CD8-positive, alpha-beta memory T cell (primary cell): ENCODE measurements at places on chromosomes 3 and 15. TPM values are rescaled to one million over a fixed set of nuclear protein-coding genes. Genes with fewer than 3 reads are reported as not detected.

Gene CPLX3
- total RNA-seq = not detected

Gene LRRC15
- not detected for total RNA-seq

Gene IGDCC3
- total RNA-seq = not detected

Gene DLL4
- not detected for total RNA-seq

Gene DPPA2
- not detected for total RNA-seq

Gene PRKCI
- 21.7 TPM for total RNA-seq

Gene HES1
- not detected for total RNA-seq

Gene SCG5
- total RNA-seq = 0.28 TPM

Gene RLBP1
- not detected for total RNA-seq

DNA sequence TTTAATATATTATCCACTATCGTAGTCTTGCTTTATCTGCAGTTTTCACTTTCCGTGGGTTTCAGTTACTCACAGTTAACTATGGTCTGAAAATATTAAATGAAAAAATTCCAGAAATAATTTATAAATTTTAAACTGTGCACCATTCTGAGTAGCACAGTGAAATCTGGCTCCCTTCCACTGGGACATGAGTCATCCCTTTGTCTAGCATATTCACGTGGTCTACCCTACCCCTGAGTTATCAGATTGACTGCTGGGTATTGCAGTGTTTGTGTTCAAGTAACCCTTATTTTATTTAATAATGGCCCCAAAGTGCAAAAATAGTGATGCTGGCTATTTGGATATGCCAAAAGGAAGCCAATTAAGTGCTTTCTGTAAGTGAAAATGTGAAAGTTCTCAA lies 539.5 kb upstream of the AGTR1 start:
- no peak for DNase-seq

DNA sequence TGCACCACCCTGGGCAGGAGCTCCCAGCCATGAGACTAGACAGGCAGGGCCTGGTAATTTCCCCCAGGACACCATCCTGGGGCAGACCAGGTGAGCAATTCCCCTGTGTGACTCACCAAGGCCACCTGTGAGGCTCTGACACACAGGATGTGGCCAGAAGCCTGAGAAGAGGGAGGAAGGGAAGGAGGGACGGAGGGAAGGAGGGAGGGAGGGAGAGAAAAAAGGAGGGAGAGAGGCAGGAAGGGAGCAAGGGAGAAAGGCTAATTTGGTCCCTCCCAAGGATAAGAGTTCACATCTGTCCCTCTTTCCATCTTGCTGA lies 25.9 kb downstream of the WNT7A start:
- no peak for DNase-seq

- DNase-seq = no peak
These were observed 193.1 kb downstream of the TNIK start for GRCh38 chr3:171267104-171267503.

- DNase-seq = no peak
These were observed 59.7 kb upstream of the MBNL1 start for GRCh38 chr3:152209060-152209459.

GRCh38 chr3:71176366-71176765 lies 407.2 kb downstream of the FOXP1 start:
- no peak for DNase-seq

- DNase-seq = no peak
These were observed 544.3 kb downstream of the NTRK3 start for GRCh38 chr15:87712211-87712610.

DNA sequence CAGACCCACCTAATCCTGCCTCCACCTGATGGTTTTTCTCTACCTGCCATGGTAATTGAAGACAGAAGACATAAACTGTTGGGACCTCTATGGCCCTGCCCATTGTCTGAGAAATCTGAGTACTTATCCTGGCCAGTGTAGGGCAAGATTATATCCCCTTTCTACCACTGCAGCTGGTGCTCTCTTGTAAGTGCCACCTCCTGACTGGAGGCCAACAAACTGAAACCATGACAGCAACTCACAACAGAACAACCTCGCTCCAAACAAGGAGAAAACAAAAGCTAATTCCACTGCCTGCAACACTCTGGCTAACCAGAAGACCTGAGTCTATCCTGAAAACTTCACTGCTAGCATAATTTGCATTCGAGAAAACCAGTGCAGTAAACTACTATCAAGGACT lies 82.9 kb downstream of the CLDN1 start:
- no peak for DNase-seq

DNA sequence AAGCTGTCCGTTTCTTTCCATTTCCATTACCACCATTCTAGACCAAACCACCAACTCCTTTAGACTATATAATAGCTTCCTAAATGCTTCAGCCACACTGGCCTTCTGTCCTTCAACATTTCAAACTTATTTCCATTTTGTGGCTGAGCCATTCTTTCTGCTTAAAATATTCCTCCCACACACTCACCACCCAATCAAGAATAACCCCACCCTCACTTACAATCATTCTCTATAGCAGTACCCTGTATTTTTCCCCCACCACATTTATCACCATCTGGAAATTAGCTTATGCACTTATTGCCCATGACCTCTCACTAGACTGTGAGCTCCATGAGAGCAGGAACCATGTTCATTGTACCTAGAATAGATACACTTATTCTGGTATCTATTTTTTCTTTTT lies 6.6 kb downstream of the KATNBL1 start:
- no peak for DNase-seq

DNA sequence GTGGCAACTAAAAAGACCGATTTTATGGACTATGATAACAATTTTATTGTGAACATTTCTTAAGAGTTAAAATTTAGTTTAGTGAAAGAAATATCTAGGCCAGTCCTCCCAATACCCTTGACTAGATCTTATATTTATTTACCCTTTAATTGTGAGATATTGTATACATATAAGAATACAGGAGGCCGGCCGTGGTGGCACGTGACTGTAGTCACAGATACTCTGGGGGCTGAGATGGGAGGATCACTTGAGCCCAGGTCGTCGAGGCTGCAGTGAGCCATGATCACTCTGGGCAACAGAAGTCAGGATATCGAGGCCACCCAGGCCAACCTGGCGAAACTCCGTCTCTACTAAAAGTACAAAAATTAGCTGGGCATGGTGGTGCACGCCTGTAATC lies 756 bp upstream of the RMDN3 start:
- no peak for DNase-seq

DNA sequence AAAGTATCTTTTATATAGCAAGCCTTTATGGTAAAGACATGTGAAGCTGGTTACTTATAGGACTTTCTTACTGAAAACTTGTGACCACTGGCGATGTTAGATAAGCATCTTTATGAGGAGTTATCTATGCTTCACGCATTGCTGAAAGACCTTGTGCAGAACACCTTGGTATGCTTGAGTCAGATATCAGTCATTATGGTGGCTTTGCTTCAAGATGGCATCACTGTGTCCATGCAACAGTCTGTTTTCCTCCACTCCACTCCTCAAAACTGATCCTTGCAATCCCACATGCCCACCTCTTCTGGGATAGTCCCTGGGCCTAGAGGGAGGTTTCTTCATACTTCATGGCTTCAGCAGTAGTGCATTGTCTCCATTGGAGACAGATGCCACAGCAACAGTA lies 656.3 kb downstream of the ZNF385D start:
- no peak for DNase-seq

GRCh38 chr15:63114465-63114864 lies 7.2 kb upstream of the LACTB start:
- no peak for DNase-seq

DNA sequence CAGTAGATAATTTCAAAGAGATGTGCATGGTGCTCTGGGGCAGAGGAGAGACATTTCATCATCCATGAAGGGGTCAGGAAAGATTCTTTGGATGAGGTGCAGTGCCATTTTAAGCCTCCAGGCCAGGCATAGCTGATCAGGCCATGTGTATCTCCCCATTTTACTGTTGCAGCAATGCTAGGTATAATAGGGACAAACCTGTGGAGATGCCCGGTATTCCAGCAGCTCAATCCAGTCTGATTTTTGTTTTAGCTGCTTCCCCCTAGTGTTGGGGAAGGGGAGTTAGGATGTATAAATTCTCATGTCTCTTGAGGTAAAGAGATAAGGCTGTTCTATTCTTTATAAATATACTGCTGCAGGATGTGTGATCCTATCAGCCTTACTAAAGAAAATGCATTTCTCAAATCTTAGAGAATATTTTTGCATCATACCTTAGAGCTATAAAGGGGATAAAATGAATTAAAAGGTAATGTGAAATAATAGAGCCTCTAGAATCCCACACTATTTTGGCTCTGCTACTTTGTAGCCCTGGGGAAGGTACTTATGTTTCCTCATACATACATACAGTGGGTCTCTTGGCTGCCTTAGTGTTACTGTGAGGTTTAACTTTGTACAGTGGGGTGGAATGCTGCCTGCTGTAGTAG lies 5.2 kb downstream of the CDV3 start:
- no peak for DNase-seq

DNA sequence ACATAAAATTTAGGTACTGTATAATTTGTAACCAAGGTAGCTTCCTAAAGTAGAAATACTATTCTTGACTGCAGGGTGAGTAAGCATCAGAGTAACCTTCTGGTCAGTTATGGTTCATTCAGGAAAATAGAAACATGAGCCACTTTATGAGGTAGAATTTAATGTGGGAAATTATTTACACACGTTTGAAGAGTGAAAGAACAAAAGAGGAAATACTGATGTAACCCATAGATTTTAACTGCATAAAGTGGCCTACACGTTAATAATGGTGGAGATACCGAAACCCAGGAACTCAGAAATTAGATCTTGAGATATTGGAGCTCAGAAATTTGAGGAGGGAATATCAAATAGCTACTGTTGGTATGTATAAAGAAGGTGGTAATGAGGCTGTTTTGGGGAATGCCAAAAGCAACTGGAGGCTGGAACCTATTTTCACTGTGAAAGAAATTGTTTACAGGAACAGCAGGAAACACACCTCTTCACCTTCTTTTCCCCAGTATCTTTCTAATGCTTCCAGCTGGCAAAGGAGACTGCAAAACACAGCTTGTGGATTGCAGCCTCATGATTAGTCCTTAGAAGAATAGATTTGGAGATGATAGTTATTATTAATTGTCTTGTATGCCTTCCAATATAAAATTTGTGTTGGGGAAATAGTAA lies 216.1 kb downstream of the DOCK3 start:
- DNase-seq = no peak

GRCh38 chr15:58444658-58445332 lies 13.0 kb downstream of the LIPC start:
- DNase-seq = no peak

GRCh38 chr15:27690290-27690689 lies 408.8 kb downstream of the OCA2 start:
- no peak for DNase-seq

GRCh38 chr15:50143255-50143860 lies 24.3 kb upstream of the ATP8B4 start:
- no peak for DNase-seq

GRCh38 chr3:28612232-28612631 lies 263.6 kb upstream of the AZI2 start:
- no peak for DNase-seq
